ENCODE measurements at places on chromosomes 12 and 14. TPM values are rescaled to one million over a fixed set of nuclear protein-coding genes. Genes with fewer than 3 reads are reported as not detected.

Gene RD3L
- not detected for total RNA-seq

Gene TM9SF1
- total RNA-seq = 36.6 TPM

Gene SLIRP
- 188 TPM for total RNA-seq

Gene P3H3
- 28.7 TPM for total RNA-seq

Gene PIANP
- 3.8 TPM for total RNA-seq

Gene CLEC6A
- total RNA-seq = 0.20 TPM

Gene NINJ2
- 5.4 TPM for total RNA-seq

Gene KLHDC1
- 13.4 TPM for total RNA-seq
